ENCODE measurements at places on chromosomes 12 and 14. TPM values are rescaled to one million over a fixed set of nuclear protein-coding genes. Genes with fewer than 3 reads are reported as not detected.

Gene IL26
- 0.21 TPM for total RNA-seq

Gene BDKRB2
- total RNA-seq: under 0.01 TPM

Gene BIN2
- 211 TPM for total RNA-seq

Gene GARIN6
- total RNA-seq: not detected

Gene RBP5
- total RNA-seq: not detected

Gene SLC35F4
- not detected for total RNA-seq

Gene C3AR1
- total RNA-seq: 10.3 TPM

Gene MYO1H
- under 0.01 TPM for total RNA-seq
